NCI-H446 (cell line): ENCODE measurements at places on chromosomes 4 and X.

- DNase-seq: peak; percentile 20
Measured at GRCh38 chr4:30068234-30068633, 651.9 kb upstream of the PCDH7 start.

DNA sequence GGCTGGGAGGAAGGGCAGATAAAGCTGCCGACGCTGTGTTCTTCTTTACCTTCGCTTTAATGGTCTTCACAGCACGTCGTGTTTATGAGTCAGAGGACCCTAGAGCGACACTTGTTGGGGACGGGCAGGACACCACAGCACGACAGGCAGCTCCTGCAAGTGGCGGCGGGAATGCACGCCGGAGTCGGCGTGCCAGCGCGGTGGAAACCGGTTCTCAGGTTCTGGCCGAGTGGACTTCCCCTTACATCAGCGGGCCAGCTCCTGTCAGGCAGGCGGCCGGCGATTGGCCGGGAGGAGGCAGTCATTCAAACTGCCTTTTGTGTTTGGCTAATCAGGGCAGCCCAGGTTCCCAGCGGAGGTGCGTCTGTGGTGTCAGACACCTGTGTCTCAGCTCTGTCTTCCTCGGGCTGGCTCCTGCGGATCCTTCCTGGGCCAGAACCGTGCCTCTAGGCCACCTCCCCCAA, 150.9 kb downstream of the SHROOM3 start:
- DNase-seq: no peak

- no peak for DNase-seq
Measured at GRCh38 chrX:31845003-31845402, 773.2 kb upstream of the FTHL17 start.

DNA sequence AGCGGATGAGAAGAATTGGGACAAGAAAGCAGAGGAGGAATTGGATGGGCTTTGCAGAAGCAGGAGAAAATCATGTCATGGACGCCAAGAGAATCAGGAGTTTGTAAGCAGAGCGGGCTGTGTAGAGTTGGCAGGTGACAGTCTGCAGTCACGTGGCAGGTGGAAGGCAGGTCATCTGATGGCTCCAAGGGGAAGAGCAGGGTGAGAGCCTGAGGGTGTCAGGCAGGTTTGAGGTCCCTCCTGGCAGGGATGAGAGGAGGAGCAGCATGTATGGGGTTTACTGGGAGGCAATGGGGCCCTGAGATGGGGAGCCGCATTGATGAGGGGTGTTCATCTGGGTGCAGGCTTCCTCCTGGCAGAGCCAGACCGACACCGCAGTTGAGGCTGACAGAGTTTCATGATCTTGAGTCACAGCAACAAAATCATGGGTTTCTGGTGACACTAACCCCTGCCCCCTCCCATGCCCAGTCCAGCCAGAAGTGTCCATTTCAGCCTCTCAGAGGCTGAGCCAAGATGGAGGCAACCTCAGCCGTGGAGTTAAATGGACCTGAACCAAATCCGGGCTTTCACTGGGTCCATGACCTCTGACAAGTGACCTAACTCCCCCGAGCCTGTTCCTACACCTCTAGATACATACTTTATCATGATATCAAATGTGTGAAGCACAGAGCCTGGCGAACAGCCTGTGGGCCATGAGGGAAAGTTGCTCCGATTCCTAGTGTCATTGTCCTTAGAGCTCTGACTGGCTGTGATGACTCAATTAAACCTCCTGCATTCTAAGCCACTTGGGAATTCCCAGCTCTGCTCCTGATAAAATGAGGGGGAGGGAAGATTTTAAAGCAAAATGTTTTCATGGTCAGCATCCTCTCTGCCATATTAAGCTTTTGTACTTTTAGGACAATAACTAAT, 36.1 kb downstream of the EVC start:
- DNase-seq: no peak

GRCh38 chrX:44088510-44089144, 115.4 kb upstream of the NDP start:
- DNase-seq: no peak

- no peak for DNase-seq
Measured at GRCh38 chrX:75547783-75548182, 24.9 kb upstream of the ZDHHC15 start.

- DNase-seq: no peak
Measured at GRCh38 chr4:108988464-108989195, 225.8 kb upstream of the ETNPPL start.

DNA sequence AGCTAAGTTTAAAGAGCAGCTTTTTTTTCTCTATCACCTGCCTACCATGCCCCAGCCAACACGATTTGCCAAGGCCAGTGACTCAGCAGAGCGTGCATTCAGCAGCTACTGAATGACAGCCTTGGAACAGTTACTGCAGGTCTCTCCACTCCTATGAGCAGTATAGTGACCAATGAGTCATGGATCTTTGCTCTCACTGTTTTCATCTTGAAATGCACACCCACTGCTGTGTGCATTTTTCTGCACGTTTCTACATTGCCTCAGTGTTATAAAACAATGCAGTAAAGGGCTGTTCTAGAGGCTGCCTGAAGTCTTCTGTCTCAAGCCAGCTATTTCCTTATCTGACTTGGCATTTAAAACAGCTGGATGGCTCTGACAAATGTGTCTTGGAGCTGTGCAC, 66.0 kb upstream of the C4orf54 start:
- DNase-seq: peak; percentile 68

GRCh38 chr4:10104211-10104990, 12.2 kb downstream of the WDR1 start:
- DNase-seq: no peak

GRCh38 chrX:10259716-10260115, 102.9 kb downstream of the CLCN4 start:
- DNase-seq: no peak

DNA sequence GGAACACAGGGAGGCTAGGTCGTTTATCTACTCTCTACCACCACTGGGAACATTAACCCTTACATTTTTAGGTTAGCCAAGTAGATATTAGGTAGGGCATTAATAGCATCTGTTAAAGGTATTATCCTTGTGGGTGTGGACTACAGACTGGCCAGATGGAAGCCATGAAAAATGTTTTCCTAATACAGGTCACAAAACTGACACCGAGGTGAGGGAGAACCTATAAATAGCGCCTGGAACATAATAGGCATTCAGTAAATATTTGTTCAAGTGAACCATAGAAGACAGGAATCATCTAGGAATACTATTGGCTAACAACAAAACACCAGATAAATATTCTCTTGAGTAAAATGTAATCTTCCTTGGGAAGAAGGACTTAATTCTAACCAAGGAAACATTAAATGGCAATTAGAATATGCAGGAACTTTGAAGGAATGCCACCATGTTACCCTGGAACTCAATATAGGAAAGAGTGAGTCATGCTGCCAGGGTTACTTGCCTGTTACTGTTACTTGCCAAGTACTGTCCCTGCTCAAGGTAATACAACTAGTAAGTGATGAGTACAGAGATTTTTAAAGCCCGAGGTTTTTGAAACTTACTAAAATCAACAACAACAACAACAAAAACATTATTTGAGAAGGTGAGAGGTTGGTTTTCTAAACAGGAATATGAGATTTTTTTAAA, 79.0 kb downstream of the SOX3 start:
- no peak for DNase-seq

- peak; percentile 23 for DNase-seq
Measured at GRCh38 chrX:20609916-20610415, 343.3 kb upstream of the RPS6KA3 start.

- no peak for DNase-seq
Measured at GRCh38 chr4:106062452-106062875, 167.2 kb downstream of the NPNT start.

- no peak for DNase-seq
Measured at GRCh38 chrX:18098763-18099162, 121.9 kb downstream of the BEND2 start.

DNA sequence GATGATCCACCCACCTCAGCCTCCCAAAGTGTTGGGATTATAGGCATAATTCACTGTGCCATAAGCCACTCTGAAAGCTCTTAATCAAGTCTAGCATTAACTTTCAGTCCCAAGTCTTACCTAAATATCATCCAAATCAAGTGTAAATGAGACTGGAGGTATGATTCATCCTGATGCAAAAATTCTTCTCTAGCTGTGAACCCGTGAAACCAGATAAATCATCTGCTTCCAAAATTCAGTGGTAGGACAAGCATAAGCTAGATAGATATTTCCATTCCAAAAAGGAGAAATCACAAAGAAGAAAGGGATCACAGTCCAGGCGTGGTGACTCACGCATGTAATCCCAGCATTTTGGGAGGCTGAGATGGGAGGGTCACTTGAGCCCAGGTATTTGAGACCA, 8.8 kb upstream of the TBC1D25 start:
- DNase-seq: no peak

GRCh38 chr4:87884976-87885549, 52.3 kb downstream of the MEPE start:
- DNase-seq: no peak

- no peak for DNase-seq
Measured at GRCh38 chr4:54999003-54999402, 126.4 kb downstream of the KDR start.

DNA sequence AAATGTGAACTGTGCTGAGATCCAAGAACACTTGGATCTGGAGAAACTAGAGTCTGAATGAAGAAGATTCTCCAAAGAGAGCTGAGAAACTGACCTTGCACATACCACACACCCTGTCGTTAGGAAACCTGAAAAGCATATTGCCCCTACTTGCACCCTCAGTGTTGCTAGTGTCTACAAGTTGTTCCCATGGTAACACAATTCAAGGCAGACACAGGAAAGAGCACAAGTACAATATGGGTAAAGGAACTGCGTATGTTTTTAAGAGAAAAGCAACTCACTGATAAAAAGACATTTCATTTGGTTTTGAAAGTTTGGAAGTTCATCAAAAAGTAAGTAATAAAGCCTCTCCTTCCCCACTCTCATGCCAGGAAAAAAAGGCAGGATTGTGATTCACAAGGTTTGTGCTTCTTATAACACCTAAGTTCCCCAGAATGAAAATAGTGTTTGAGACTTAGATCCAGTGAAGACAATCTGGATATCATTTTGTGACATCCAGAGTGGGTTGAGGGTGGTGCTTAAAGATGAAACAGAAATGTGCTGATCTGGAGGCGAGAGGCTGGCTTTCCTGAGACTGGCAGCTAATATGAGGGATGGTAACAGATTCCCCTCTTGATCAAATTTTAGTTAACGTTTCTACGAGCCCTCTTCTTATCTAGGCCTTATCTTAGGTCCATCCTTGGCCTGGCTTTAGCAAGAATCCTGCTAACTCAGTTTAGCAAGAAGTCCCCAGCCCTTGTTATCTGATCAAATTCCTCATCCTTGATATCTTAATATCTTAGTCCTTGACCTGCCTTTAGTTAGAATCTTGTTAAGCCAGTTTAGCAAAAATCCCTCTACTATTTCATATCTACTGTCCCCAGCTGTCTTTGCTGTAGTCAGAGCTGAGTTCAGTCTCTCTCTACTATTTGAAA, 42.3 kb downstream of the NIPAL1 start:
- no peak for DNase-seq

DNA sequence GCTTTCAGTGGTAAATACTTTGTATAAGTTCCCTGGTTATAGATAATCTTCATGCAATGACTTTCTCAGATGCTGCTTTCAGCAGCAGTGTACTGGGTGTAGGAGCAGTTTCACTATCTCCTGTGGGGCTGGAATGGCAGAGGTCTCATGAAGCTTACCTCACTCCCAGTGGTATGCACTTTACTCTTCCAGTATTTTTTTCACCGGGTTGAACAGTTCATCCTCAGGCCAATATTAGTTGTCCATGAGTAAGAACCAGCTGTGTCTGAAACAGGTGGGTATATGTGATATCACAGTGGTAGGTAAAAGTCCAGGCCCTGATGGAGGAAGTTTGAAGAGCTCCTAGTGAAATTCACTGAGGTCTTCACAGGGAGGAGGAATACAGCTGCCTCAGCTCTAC, 351.5 kb upstream of the EMCN start:
- no peak for DNase-seq

DNA sequence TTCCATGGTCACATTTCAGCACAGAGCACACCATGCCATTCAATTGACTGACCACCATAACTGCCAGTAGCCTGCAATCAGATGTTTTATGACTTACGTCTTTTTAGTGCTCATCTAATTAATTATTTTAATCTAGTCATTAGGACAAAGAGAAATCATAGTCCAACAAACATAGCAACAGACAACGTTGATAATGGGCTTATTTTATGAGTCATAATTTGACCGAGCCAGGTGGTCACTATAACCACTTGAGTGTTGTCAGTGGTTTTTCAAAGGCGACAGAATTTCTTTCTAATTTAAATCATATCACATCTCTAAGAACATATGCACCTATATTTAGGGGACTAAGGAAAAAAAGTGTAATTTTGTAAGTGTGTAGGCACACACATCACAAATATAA, 1.9 kb downstream of the SEC24D start:
- DNase-seq: no peak

- DNase-seq: no peak
Measured at GRCh38 chr4:181962321-181962720, 280.9 kb upstream of the TENM3 start.

DNA sequence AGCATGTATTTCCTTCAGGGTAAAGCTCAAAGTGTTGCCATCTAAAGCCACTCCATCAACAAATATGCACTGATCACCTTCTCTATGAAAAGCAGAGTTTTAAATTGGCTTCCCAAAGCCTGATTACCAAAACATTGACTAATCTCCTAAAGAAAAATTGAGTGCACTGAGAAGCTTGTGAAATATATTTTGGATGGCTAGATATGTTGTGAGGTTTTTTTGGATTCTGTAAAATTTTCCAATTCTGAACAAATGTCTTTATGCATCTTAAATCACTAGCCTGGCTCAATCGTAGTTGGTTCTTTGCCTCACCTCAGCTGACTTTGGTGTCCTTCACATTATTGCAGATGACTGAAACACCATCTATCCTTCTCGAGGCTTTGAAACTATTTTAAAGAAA, 14.9 kb upstream of the EXOSC9 start:
- no peak for DNase-seq

DNA sequence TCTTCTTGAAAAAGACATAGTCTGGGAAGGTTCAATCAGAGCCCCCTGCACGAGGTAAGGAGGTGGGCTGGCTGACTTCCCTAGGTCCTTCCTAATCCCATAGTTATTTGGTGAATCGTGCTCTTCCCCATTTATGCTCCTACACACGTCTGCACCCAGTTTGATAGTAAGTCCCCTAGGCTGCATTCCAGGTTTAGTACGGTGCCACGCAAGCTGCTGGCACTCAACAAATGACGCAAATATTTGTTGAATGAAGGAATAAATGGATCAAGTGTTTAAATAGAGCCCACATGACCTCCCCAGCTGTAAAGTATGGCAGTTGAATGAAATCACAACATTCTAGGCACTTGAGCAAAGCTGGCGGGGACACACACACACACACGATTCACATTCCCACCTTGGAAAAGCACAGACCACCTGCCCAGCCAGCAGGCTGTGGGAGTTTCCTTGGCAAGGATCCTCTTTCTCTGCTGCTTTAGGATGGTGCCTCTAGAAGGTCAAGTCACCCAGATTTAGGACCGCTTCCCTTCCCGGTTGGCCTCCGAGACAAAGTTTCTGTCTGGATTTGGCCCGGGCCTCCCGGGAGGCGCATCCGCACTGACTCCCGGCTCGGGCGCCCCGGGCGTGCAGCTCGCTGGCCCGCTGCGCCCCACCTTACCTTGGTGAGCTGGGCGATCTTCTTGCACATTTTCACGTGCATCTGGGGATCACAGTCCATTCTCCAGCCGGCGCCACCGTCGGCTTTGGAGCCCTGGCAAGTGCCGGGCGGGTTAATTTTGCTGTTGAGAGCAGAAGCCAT, 721 bp downstream of the FAM184B start:
- no peak for DNase-seq
